ENCODE measurements at places on chromosomes 2 and 18. TPM values are rescaled to one million over a fixed set of nuclear protein-coding genes. Genes with fewer than 3 reads are reported as not detected.

GRCh38 chr18:52567360-52567759 is 227.4 kb downstream of the DCC start:
- no peak for DNase-seq

DNA sequence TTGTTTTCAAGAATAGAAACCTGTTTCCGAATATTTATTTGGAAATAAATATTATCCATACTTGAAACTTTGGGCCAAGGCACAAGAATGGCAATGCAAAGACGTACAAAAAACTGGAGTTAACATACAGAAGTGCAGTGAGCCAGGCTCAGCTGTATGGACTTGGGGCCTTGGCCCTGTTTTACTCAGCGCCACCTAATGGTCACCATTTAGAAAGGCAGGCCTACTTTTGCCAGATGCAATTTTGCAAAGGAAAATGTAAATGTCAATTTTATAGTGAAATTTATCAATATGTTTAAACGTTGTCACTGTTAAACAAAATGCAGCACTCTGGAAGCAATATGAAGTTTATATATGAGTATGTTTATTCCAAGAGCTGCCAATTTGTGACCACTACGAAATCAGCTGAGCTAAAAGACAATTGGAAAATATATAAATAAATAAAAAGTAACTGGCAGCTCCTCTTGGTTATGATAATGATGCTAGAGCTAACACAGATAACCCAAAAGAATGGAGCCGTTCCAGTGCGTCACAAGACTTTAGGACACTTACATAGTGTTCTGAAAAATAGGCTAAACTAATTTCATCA is 155.0 kb downstream of the ARHGAP15 start:
- DNase-seq = peak; percentile 12

GRCh38 chr18:77004555-77005380 is 127.8 kb downstream of the MBP start:
- DNase-seq = no peak

GRCh38 chr2:27007416-27008374 is 25.1 kb upstream of the TMEM214 start:
- DNase-seq = no peak

- no peak for DNase-seq
Measured at GRCh38 chr2:181314551-181314950, 142.6 kb upstream of the ITGA4 start.

DNA sequence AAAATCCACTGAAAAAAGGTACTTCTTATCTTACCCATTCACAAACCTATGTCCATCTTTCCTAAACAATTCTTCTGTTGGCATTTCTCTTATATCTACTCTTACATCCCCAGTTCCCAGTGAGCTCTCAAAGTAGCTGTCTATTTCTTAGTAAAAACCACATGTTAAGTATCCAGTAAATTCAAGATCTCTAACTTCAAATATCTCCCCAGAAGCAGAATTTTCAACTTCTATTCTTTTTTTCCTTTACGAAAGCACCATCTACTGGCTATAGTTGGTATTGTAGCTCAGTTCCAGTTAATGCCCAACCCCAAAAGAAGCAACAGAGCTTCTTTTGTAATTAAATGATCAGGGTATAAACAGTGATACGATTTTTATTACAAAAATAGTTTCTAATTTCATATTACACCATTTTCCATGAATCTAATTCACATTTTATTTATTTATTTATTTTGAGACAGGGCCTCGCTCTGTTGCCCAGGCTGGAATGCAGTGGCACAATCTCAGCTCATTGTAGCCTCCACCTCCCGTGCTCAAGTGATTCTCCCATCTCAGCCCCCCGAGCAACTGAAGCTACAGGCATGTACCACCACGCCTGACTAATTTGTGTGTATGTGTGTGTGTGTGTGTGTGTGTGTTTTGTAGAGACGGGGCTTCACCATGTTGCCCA is 28.5 kb downstream of the HRH4 start:
- DNase-seq = peak; percentile 37

GRCh38 chr2:120729406-120730399 is 6.0 kb upstream of the GLI2 start:
- DNase-seq = peak; percentile 39

GRCh38 chr2:204282081-204282480 is 263.2 kb upstream of the PARD3B start:
- no peak for DNase-seq

- no peak for DNase-seq
Measured at GRCh38 chr2:63849381-63850203, 7.9 kb downstream of the UGP2 start.

ALLC gene
- total RNA-seq = not detected

NEU2 gene
- total RNA-seq = not detected

GAREM2 gene
- total RNA-seq = 2.8 TPM

SERPINB12 gene
- not detected for total RNA-seq

C2orf72 gene
- total RNA-seq = 0.66 TPM

TYMS gene
- total RNA-seq = 84.1 TPM
